Activated naive CD4-positive, alpha-beta T cell treated with anti-CD3 and anti-CD28 coated beads, Interleukin-2, amount 50 U/mL, for 72 hours (primary cell): ENCODE measurements at places on chromosomes 3 and 15. TPM values are rescaled to one million over a fixed set of nuclear protein-coding genes. Genes with fewer than 3 reads are reported as not detected.

The LEKR1 gene
- 1.1 TPM for total RNA-seq

The RCCD1 gene
- total RNA-seq = 37.7 TPM

The THAP10 gene
- 0.19 TPM for total RNA-seq

The TAMM41 gene
- total RNA-seq = 15.7 TPM

DNA sequence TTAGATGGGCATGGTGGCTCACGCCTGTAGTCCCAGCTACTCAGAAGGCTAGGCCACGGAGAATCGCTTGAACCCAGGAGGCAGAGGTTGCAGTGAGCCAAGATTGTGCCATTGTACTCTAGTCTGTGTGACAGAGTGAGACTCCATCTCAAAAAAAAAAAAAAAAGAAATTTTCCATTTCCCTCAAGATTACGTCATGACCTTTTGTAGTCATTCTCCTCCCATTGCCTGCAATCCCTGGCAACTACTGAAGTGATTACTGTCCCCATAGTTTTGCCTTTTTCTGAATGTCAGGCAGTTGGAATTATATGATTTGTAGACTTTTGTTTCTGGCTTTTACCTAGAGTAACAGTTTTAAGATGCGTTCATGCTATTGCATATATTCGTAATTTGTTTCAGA is 28.0 kb downstream of the WDR76 start:
- no peak for DNase-seq

DNA sequence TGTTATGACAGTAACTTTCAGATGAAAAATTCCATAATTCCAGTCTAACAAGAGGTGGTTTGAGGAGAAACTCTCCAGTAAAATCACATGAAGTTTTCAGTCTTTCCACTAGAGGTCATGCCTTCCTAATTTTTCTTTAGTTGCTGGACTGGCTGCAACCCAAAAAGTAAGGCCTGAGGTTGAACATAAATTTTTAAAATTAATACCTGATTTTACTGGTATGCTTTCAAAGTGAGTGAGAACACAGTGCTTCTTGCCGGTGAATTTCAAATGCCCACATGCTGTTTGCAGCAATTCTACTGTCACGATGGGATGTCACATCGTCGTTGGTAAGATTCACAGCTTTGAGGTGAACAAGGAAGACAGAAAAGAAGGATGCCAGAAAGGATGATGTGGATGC is 89.0 kb upstream of the FGF12 start:
- DNase-seq = no peak

- DNase-seq = no peak
Observed at GRCh38 chr3:38827791-38828190, 11.8 kb upstream of the SCN10A start.

- no peak for DNase-seq
Observed at GRCh38 chr3:39146083-39146501, 7.3 kb downstream of the CSRNP1 start.

DNA sequence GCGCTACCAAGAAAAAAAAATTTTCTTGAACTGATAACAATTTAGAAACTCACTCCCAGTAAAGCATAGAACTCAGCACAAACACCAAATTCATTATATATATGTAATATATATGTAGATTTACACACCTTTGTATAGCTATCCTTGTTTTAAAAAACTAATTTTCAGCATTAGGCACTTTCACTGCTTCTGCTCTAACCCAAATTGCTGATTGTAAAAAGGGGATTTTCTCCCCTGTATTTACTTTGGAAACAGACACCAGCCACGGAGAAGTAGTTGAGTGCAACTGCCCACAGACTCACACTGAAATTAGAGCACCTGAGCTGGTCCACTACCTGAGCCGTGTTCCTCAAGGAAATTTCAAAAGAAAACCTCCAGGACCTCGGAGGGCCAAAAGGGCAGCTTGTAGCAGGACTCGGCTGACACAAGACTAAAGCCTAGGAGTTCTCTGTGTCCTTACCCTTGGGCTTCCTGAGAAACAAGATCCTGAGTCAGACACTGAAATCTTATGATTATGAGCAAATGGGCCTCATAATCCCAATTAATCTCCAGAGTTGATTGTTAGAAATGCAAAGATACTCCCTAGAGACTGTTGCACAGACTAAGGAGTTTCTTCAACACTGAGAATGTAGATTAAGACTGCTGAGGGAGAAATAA is 106.0 kb downstream of the TNIK start:
- no peak for DNase-seq

DNA sequence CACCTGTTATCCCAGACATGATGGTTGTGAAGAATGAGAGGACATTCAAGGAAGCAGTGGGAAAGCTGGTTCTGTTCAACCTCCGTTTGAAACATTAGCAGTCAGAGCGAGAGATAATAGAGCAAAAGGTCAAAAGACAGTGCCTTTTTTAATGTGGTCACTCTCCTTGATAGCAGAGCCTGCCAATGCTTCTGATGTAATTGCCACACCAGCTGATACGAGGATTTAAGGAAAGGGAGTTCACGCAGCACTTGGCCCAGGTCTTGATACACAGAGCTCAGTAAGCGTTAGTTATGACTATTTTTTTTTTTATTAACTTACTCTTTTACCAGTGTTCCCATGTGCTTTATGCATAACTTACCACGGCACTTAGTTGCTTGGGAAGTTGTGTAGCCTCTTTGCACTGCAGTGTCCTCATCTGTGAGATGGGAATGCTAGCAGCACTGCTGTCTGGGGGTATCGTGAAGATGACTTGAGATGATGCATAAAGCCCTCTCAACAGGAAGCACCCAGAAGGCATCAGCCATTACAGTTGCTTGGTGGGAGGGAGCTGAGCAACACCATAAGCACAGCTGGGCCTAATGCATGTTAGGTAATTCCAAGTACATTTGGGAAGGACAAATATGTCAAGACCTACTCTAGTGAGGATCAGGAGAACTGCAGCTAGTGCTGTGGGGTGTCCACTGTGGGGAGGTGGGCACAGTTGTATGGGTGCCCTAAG is 123.3 kb upstream of the RASGRP1 start:
- DNase-seq = no peak

DNA sequence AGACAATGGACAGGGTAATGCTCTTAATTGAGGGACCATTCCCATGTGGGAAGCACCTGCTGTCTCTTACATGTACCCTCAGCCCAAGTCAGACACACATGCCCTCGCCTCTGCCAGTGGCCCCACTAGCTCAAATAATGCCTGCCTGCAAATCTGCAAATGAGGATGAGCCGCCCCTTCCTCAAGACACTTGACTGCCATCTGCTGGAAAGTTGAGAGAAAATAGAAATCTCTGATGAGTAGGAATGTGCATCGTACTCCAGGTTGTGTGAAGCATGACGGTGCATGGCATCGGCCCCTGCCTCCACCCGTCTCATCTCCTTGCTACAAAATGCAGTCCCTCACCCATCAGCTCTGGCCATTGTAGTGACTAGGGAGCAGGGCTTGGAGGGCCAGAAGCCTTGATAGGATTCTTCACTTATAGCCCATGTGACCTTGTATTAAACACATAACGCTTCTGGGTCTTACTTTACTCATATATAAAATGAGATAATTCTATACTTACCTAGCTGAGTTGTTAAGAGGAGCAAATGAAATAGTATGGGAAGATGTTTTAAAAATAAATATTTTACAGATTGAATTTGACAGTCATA is 6.3 kb upstream of the SCN5A start:
- no peak for DNase-seq

DNA sequence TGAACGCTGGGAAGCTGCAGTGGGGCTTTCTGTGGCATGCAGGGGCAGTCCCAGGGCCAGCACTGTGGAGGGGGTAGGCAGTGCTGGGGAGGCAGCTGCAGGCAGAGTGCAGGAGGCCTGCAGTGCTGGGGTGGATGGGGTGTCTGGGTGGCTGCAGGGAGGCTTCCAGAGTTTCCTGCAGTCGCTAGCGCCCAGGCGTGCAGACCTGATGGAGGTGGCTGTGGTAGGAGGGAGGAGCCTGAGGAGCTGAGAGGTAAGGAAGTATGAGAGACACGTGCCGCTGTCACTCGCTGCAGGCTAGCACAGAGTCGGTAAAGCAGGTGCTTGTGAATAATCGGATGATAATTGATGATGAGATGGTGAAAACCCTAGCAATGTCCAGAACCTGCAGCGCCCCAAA is 16.3 kb downstream of the SYNM start:
- DNase-seq = peak; percentile 31
